ENCODE measurements at places on chromosomes 3 and 15. TPM values are rescaled to one million over a fixed set of nuclear protein-coding genes. Genes with fewer than 3 reads are reported as not detected.

DNA sequence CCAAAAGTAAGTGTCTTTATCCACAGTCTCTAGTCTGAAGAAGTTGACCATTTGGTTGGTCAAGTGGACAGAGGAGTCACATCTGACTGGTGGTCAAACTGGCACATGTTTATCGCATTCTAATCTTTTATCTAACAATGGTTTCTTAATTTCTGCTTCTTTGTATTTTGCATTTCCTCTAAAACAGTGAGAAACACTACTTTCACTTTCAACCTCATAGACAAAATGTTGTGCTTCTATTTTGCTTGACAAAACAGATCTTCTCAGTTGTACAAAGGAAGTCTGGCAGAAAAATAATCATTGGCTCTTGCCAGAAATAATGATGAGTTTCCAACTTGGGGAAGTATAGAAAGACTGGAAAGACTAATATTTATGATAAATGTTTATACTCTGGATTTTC is 103.9 kb downstream of the MME start:
- DNase-seq: no peak

DNA sequence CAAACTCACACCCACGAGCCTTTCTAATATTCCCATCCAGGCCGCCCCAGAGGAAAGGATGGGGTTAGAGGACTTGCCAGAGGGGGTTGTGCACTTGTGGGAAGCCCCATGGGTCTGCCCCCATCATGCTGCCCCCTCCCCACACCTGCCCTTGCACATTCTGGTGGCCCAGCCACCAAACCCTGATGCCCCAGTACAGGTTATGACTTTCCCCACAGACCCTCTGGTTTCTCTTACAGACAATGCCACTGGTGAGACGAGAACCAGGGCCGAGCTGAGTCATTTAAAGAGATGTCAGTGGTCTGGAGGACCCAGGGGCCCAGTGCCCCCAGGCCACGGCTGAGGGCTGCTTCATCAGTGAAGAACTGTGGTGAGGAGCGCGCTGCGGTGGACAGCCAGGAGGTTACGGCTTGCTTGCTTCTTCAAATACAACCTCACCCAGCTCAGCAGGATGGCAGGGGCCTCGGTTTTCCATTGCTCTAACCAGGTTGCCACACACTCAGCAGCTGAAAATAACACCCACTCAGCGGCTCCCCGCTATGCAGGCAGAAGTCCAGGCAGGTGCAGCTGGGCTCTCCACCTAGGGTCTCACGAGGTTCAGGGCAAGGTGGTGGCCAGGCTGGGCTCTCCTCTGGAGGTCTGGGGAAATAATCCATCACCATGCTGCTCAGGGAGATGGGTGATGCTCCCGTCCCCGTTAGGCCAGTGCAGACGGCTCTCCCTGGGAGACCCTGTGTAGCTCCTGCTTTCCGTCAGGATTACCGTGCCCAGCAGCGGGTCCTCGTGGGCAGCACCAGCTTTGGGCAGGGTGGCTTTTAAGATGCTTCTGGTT is 13.8 kb upstream of the SNRPA1 start:
- DNase-seq: no peak

GRCh38 chr3:16995601-16996000 is 110.8 kb downstream of the PLCL2 start:
- no peak for DNase-seq

DNA sequence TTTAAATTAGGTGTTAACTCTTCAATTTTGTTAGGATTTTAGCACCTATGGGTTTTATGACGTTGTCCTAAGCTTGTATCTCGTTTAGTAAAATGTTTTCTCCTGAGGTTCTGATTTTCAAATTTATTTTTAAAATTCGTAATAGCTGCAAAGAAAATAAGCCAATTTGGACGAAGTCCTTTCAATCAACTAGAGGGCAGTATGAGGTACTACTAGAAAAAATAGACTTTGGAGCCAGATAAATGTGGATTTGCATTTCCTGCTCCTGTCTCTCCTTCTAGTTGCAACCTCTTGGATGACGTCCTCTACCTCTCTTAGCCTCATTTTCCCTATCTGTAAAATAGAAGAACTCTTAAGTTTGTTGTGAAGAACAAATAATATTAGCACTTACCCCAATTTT is 81.1 kb downstream of the SLTM start:
- DNase-seq: no peak

DNA sequence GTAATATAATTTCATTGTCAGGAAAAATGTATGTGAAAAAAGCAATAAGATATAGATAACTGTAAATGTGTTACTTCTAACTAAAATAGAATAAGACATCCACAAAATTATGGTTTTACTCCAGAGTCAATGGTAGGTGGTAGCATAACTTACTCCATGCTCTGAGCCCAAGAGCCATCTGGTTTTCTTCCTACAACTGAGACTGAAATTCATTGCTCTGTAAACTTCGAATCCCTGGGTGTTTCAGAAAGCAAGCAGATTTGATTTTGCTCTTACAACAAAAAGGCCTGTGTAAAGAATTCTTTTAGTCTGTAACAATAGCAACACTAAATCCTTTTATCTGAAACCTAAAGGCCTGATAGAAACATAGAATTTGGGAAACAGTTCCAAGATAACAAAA is 805.9 kb downstream of the AGBL1 start:
- DNase-seq: peak; percentile 21

DNA sequence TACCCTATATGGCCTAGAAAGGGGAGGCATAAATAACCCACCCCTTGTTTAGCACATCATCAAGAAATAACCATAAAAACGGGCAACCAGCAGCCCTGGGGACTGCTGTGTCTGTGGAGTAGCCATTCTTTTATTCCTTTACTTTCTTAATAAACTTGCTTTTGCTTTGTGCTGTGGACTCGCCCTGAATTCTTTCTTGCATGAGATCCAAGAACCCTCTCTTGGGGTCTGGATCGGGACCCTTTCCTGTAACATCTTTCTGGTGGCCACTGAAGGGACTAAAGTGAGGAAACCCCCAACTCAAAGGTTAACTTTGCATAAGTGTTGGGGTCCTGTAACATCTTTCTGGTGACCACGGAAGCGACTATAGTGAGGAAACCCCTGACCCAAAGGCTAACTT is 15.7 kb upstream of the HHATL start:
- no peak for DNase-seq

DNA sequence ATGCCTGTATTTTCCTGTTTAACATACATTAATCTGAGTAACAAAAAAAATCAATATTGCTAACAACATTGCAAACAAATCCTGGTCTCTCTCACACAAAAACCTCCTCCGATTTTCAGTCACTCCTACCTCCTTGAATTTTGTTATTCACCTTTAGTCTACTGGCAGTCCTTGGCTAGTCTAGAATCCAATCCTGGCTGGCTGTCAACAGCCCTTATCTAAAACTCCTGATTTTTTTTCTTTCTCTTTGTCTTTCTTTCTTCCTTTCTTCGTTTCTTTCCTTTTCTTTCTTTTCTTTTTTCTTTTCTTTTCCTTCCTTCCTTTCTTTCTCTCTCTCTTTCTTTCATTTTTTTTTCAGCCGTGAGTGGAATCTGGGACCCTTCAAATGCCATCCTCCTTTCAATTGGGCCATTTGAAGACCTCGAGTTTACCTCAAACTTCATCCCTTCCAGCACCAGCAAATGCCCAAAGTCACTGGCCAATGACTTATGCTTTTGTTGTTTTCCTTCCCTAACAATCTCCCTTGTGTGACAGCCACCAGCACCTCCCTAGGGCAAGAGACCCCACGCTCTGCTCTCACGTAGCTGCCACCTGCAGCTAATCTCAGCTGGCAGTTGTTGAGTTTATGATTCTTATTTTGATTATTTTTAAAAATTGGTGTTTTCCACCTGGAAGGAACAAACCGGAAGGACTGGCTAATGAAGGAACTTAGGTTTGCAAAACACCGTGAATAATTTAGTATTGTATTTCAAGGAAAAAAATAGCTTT is 6.8 kb upstream of the ONECUT1 start:
- no peak for DNase-seq

- DNase-seq: no peak
Measured at GRCh38 chr3:41598402-41599126, 363.3 kb downstream of the ULK4 start.

- peak; percentile 84 for DNase-seq
Measured at GRCh38 chr3:150761831-150762661, 923 bp downstream of the SIAH2 start.

GRCh38 chr3:38264779-38265178 is 833 bp upstream of the SLC22A13 start:
- no peak for DNase-seq

GRCh38 chr3:113695786-113696645 is at the start of gene USF3:
TSS of gene USF3 (minus strand) at chr3:113696642. CDS start at chr3:113674878, 21,764 bp downstream.
- peak; percentile 79 for DNase-seq

DNA sequence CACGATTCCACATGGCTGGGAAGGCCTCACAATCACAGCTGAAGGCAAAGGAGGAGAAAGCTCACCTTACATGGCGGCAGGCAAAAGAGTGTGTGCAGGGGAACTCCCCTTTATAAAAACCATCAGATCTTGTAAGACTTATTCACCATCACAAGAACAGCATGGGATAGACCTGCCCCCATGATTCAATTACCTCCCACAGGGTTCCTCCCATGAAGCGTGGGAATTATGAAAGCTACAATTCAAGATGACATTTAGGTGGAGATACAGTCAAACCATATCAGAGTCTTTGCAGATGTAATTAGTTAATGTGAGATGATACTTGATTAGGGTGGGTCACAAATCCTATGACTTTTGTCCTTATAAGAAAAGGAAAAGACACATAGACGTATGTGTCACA is 688.9 kb downstream of the GBE1 start:
- DNase-seq: no peak

GRCh38 chr15:89098281-89098680 is 10.0 kb downstream of the ABHD2 start:
- no peak for DNase-seq

GRCh38 chr3:186772701-186773417 is 10.5 kb upstream of the EIF4A2 start:
- peak; percentile 84 for DNase-seq

The SSR3 gene
- polyA plus RNA-seq: 70.1 TPM

The SPG11 gene
- polyA plus RNA-seq: 12.1 TPM

The CNTN4 gene
- 0.55 TPM for polyA plus RNA-seq

The FAM81A gene
- 0.75 TPM for polyA plus RNA-seq

The CCDC39 gene
- not detected for polyA plus RNA-seq

The TIMMDC1 gene
- polyA plus RNA-seq: 62.6 TPM

The HIGD2B gene
- not detected for polyA plus RNA-seq

The C15orf62 gene
- 4.5 TPM for polyA plus RNA-seq

The SNTN gene
- polyA plus RNA-seq: not detected

The TLR9 gene
- polyA plus RNA-seq: 0.18 TPM
